NCI-H1092 (cell line): ENCODE measurements at places on chromosomes 3 and 15.

DNA sequence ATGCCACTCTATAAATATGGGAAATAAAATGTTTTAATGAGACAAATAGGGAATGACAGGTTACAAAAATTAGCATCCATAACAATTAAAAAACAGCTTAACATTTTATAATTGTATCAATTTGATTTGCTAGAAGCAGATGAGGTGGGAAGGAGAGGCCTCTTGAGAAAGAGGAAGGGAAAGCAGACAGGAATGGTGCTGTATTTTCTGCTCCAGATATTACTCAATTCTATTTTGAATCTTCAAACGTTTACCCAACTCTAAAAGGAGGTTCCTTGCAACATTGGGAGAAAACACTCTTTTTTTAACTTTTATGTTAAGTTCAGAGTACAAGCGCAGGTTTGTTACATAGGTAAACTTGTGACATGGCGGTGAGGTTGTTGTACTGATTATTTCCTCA, 44.9 kb upstream of the ALDH1A3 start:
- no peak for DNase-seq

- DNase-seq, result no peak
Measured at GRCh38 chr3:64829331-64829730, 141.5 kb upstream of the ADAMTS9 start.

DNA sequence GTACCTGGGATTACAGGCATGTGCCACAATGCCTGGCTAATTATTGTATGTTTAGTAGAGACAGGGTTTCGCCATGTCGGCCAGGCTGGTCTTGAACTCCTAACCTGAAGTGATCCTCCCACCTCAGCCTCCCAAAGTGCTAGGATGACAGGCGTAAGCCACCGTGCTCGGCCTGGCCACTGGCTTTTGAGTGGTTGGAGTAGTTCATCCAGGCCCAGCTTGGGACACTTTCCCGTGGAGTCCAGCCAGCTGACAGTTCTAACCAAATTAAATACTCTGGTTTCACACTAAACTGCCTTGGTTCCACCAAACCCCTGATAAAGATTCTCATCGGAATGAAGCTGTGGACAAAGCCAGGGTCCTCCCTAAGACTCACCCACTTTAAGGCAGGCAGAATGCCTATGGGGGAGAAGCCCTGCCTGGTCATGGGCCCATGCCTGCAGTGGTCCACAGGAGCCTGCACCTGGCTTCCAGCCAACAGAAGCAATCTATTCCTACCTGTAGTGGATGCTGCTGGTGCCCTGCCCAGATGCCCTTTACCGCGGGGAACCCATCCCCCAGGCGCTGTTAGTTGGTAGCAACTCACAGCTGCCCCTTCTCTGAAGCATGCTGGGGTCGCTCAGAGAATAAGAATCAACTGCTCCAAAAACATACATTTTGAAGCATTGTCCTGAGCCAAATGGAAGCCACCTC, 5.2 kb upstream of the SLC28A1 start:
- DNase-seq, result no peak

DNA sequence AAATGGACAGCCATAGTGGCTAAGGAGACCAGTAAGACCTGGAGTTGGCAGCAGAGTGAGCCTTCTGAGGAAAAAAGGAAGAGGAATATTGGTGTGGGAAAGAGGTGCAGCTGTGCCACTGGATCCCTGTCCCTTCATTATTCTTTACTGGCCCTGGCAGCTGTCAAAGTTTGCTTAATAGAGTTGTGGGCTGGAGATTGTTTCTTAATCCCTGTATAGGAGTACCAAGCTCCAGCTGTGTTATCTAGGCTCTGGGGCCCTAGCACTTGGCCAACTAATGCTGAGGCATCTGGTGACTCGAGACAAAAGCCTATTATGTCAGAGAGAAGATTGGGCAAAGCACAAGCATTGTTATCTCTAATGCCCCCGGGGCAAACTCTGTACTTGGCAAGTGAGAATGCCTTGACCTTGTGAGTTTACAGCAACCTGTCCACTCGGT, 61.4 kb downstream of the ZNF609 start:
- no peak for DNase-seq

- DNase-seq, result no peak
Measured at GRCh38 chr3:127450331-127450730, 140.2 kb downstream of the TPRA1 start.

DNA sequence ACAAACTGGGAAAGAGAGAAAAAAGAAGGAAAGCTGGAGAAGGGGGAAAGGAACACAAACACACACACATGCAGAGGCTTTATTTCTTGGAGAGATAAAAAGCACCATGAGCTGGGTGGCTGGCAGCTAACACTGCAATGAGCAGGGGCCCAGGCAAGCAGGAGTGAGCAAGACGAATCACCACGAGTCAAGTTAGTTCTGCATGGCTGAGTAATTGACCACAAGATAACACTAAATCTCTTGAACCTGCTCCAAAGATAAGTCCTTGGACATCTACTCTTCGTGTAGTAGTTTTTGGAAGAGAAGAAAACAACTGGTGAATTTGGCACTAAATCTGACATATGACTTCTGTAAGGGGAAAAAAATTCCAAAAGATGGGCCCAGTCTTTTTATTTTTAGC, 100.9 kb downstream of the MYO5A start:
- no peak for DNase-seq

- no peak for DNase-seq
Measured at GRCh38 chr3:52703341-52703740, 2.2 kb downstream of the GLT8D1 start.

DNA sequence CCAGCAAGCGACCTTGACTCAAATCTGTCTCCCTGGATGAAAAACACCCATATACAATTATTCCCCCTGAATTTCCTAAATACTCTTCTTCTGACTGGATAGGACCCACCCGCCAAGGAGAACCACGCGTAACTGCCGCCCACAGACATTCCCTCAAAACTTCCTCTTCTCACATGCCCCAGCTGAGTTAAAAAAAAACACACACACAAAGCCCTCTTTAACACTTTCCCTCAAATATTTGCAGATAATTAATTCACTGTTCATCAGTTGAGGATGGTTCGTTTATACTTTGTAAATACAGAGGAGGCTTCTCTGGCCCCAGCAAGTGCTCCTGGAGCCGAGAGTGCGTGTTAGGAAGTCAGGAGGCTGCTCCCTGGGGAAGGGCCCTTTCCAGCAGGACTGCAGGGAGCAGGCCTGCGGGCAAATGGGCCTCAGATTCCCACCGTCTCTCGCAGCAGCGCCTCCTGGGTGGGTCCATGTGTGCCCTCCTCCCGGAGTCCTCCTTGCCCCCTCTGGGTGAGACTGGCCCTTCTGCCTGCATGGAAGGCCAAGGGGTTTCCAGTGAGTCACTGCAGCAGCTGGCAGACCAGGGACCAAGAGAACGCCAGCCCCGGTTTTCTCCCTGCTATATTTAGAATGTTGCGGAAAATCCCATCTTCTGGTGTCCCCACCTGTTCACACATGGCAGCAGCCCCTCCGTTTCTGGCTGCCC, 46.8 kb downstream of the MGLL start:
- peak; percentile 78 for DNase-seq

DNA sequence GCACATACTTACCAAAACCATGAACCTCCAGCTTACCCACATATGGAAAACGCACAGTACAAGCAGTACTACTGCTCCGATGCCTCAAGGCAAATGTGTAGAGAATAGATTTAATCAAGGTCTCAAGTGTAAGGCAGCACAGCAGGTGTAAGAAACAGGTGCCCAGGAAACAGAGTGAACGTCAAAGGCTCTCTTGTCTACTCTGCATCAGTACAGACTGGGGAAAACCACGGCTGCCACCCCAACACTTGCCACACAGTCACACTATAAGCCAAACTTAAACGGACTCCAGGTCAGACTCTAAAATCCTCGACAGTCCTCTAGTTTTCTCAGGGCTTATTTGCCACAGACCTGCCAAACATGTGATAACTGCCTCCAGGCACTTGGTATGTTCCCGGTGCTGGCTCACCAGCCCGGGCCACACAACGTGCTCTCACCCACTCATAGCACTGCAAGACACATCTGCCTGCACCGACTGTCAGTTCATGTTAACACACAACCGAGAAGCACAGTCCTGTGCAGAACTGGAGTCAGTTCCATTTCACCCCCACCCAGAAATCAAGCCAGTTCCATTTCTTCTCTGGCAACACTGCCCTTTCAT, 30.6 kb downstream of the ABCC5 start:
- DNase-seq, result no peak

DNA sequence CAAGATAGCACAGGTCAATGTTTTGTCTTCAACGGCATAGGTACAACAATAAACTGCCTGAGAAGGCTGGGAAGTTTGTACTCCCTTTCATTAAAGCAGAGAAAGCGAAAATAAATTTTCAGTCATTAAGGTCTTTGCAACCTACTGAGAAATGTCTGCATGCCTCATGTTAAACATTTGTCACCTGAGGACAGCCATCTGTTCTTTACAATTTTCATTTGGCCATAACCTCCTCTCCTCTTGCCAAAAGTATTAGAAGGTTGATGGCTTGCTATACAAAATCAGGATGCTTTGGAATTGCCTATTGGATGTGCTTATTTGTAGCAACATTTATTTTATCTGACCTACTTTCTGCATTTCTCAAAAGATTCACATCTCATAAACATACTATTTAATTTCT, 122.7 kb downstream of the GOLIM4 start:
- no peak for DNase-seq

GRCh38 chr3:41073190-41073589, 126.1 kb upstream of the CTNNB1 start:
- DNase-seq, result no peak

DNA sequence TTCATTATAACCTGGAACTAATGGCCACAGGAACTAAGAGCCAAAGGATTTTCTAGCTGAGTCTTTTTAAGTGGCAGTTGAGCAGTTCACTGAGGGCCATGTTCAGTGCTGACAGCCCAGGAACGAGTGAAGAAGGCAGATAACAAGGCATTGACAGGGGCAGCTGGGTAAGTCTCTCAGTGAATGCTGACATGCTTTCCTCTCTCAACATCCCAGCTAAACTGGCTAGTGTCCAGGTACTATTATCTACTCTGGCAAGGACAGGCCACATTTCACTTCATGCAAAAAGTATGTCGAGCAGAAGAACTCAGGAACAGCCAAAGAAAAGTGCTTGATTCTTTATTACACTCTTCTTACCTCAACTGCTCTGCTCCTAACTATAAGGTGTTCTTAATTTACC, 515.9 kb downstream of the NLGN1 start:
- DNase-seq, result no peak
